ENCODE measurements at places on chromosomes 4 and X. TPM values are rescaled to one million over a fixed set of nuclear protein-coding genes. Genes with fewer than 3 reads are reported as not detected.

- DNase-seq, result no peak
Measured at GRCh38 chr4:153643406-153644383, 40.4 kb upstream of the TLR2 start.

- DNase-seq, result no peak
Measured at GRCh38 chr4:71201057-71201456, 137.8 kb upstream of the SLC4A4 start.

DNA sequence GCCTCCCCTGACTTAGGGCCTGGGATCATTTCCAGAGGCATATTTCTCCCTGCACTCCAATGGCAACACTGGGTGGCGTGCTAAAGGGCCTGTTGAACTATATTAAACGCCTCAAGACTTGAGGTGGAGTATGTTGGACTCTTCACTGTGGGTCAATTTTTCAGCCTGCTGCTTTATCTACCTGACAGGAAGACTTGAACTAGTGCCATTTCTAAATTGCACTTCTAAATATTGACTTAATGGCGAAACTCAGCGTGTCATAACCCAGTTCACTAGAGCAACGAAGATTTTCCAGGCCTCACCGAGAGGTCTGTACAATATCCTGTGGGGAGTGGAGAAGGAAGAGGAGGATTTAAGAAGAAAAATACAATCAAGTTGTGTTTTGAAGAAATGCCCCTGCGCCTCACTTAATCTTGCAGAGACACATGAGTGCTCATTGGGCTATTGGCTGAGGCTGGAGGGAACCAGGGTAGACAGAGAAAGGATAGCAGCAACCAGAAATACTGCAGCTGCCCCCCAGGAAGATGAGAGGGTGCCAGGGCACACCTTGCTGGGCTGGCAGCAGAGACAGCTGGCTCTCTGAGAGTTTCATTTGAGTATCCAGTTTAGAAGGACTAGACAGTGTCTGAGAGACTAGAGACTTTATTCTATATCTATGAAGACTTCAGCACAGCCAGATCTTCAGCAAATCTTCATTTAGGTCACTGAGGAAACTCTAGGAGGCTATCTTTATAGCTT is 67.4 kb downstream of the ENPP6 start:
- DNase-seq, result no peak

- DNase-seq, result no peak
Measured at GRCh38 chrX:42678133-42678532, 99.8 kb downstream of the PPP1R2C start.

Gene HPGD
- 85.7 TPM for total RNA-seq

Gene SMAD1
- 3.7 TPM for total RNA-seq

- DNase-seq, result no peak
Measured at GRCh38 chrX:38403834-38404233, 51.4 kb downstream of the OTC start.

Gene PRRG3
- total RNA-seq, result not detected

GRCh38 chr4:86472377-86473019 is 112.6 kb upstream of the MAPK10 start:
- no peak for DNase-seq

- no peak for DNase-seq
Measured at GRCh38 chr4:29970626-29971025, 749.5 kb upstream of the PCDH7 start.

- DNase-seq, result no peak
Measured at GRCh38 chr4:65737672-65738071, 67.4 kb upstream of the EPHA5 start.

DNA sequence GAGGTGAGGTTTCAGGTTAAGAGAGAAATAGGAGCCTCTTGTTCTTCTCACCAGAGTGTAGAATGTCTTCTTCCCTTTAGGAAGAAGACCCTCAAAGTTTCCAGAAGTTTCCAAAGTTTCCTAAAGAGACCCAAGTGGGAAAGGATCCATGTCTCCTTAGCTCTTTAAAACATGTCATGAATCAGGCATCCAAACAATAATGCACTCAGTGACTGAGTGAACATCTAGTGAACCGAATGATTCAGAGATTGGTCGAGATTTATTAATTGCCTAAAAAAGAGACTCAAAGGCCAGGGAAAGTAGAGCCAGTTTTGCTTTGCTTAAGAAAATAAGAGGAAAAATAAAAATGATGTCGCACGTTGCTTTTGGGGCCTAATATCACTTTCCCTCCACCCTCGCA is 29.4 kb downstream of the FGF5 start:
- no peak for DNase-seq

GRCh38 chr4:158538911-158539310 is 17.2 kb downstream of the RXFP1 start:
- no peak for DNase-seq

GRCh38 chr4:116736756-116737155 is 348.6 kb downstream of the TRAM1L1 start:
- no peak for DNase-seq
